ENCODE measurements at places on chromosomes 6 and 20.

DNA sequence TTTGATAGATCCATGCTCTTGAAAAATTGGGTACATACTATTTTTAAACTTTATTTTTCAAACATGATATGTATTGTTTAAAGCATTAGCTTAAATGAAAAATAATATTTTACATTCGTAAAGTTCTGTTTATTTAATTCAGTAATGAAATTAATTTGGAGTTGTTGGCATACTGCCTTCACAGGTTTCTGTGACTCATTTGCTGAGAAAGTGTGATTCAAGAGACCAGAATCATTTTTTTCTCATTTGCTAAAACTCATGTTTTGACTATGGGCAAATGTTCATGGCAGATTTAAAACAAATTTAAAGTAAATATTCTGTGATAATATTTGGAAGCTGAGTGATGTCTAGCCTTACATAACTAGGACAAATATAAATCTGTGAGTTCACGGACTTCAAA lies 230.4 kb downstream of the BCKDHB start:
- no peak for DNase-seq

- no peak for DNase-seq
These were observed 161.5 kb upstream of the MAN1A1 start for GRCh38 chr6:119511024-119511423.

DNA sequence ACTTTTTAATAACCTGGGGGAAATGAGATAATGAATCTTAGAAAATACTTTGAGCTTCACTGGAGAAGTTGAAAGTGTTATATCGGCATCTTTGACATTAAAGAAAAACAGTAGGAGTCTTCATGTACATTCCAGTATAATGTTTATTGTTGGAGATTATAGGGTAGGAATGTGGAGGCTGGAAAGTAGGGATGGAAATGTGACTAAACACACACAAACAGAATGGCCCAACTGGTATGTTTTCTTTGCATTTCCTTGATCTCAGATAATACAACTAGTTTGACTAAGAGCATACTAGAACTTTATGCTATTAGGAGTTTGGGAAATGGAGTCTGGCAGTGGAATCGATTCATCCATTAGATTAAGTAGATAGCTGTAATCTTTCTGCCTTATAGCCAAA lies 10.1 kb upstream of the BAG2 start:
- DNase-seq: no peak

GRCh38 chr20:64268174-64268573 lies 12.6 kb downstream of the PCMTD2 start:
- no peak for DNase-seq

- DNase-seq: no peak
These were observed 98.8 kb upstream of the BEND6 start for GRCh38 chr6:56856036-56856580.

DNA sequence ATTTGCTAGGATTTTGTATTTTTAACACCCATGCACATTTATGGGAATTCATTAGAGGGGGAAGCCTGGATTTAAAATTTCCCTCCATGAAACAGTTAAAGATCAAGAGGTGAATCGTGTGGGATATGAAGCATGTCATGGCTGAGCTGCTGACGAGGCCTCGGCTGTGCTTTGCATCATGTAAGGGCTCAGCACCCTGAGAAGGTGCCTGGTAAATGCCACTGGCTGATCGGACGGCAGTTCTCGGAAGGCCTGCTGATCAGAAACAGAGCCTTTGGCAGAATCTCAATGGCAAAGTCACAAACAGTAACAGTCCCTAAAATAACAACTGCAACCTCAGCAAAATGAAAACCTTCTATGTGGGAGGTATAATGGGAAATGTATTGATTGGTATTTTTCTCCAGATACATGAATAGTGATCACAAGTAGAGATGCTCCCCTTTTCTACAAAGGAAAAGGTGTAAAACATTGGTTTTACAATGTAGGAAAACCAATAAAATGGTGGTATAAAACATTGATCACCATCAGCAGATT lies 53.0 kb upstream of the FUCA2 start:
- DNase-seq: no peak

DNA sequence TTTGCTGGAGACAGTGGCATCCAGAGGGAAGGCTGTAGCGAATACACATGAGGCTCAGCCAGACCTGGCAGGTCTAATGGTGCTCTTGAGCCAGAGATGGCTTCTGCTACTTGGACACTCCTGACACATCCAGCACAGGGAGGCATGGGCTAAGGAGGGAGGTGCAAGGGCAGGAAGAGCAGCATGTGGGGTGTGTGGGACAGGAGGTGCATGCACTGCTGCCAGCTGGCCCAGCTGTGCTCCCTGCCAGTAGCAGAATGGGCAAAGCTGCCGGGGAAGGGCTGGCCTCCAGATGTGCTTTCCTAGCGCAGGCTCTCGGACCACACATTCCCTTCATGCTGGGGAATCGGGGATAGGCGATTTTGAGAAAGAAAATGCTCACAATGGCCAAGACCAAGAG lies 309.2 kb downstream of the CDC5L start:
- no peak for DNase-seq

DNA sequence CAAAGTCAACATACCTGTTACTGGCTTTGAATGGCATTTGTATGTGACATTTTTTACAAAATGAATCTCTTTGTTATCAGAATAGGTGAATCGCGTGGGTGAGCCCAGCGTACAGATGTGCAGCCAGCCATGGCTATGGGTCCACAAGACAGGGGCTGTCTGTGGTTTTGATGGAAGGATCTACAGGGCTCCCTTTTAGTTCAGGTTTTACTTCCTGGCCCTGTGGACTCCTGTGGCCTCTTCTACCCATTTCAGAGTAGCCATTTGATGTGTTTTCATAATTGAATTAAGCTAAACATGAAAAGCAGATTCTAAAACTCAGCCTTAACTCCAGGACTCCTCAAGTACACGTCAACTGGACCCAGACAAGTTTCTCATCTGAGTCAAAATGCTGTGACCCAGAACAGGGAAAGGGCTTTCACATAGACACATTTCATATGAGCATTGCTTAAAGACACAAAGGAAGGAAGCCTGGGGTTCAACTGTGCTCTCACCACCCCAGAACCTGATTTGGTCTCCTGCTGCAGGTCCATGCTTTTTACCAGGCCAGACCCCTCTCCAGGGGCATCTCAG lies 105.3 kb upstream of the NAA20 start:
- DNase-seq: no peak

DNA sequence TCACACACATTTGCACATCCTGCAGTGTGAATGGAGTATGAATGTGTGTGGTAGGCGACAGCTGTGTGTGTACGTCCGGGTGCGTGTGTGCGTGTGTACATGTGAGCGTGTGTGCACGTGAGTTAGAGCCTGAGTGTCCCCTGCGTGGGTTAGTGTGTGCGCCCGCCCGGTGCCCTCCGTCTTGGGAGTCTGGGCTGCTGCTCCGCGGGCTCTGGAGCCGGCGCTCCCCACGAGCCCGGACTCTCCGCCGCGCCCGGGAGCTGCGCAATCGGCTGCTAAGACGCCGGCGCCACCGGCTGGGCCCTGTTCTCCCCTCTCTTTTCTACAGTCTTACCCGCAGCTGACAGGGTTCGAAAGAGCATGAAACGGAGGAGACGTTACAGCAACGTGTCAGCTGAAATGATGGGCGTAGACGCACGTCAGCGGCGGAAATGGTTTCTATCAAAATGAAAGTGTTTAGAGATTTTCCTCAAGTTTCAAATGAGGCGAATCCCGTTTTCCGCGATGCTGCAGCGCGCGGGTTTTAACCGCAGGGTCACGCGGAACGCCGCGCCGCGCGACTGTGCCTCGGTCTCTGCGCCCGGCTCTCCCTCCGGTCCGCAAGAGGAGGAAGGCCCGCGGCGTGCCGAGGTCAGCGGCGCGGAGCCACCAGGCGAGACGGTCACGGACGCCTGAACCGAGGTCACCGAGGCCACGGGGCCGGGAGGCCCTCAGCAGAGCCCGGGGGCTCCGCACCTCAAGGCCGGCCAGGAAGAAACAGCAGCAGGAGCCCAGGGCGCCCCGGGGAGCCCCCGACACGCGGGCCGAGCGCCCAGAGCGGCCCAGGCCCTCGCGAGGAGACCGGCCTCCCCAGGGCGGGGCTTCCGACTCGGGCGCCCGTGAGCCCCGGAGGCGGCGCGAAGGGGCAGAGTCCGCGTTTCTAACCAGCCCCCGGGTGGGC lies 95.3 kb upstream of the BHLHE23 start:
- DNase-seq: peak; percentile 38

DNA sequence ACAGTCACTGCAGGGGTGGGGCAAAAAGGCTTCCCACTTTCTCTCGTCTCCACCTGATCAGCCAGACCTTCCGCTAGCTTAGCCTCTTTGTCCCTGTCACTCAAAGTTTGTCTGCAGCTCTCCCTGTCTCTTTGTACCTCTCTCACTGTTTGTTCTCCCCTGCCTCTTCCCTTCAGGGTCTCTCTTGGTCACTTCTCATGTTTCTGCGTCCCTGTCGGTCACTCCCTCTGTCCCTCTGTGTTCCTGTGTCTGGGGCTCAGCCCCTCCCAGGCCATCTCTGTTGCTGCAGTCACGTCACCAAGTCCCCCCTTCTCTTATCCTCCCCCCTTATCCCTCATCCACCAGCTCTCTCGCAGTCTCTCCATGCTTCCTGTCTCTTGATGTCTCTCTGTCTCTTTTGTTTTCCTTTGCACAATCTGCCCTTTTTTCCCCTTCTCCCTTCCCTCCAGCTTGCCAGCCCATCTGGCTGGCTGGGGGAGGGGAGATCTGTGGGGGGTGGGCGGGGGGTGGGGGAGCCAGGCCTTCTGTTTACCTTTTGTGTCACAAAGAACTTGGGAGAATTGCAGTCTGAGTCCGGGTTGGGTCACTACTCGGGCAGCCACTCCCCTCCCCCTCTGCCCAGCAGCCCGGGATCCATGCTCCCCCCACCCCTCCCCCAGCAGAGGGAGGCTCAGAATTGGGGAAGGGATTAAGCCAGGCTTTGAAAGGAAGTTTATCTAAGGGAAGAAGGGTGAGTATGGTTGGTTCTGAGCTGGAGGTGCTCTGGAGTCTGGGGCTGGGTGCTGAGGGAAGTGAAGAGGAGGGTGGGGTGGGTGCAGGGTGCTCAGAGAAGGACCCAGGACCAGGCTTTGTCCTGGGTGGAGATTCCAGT lies 32.3 kb downstream of the FOXP4 start:
- DNase-seq: no peak

GRCh38 chr20:48825566-48825920 lies 2.3 kb downstream of the PREX1 start:
- DNase-seq: no peak

GRCh38 chr6:38391206-38391605 lies 248.5 kb downstream of the BTBD9 start:
- DNase-seq: no peak

DNA sequence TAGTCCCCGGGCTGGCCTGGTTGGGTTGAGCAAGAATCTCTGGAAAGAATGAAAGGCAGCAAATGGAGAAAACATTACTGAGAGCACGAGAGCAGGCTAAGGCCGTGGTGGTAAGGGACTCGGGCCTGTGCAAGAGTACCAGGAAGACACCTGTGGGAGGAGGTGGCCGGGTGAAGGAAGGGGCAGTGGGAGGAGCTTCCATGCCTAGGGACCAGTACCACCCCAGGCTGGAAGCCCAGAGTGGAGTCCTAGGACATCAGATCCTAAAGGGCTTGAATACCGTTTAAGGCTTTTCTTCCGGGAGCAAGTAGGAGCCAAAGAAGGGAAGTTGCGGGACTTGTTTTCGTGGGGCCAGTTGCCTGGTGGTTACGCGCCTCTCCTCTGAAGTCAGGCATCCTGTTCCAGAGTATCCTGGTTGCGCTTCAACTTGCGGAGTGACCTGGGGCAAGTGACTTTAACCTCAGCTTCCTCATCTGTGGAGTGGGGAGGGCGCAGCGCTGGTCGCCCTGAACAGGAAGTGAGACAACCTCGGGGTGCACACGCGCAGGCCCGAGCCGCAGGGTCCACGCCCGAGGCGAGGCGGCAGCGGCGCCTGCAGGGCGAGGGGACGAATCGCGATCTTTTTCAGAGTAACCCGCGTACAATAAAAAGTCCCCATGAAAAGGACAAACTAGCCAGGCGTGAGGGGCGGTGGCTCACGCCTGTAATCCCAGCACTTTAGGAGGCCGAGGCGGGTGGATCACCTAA lies 1.1 kb upstream of the TPD52L2 start:
- DNase-seq: peak; percentile 92

GRCh38 chr6:152355166-152355565 lies 282.0 kb downstream of the SYNE1 start:
- no peak for DNase-seq

GRCh38 chr6:1144842-1145767 lies 166.8 kb upstream of the FOXQ1 start:
- DNase-seq: no peak

DNA sequence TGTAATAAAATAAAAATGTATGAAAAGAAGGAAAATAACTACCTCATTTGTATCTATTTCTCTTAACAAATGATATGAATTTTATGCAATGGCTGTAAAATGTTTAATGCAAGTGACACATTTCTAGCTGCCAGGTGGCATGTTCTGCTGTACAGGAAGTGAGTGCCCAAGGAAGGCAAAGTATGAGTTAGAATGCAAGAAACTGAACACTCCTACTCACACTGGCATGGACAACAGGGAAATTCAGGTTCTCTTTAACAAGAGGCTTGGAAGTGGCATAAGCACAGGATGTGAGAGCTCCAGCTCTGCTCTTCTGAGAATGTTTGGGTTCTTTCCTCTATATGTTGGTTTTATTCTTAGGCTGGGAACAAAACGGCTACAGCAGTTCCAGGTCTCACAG lies 20.4 kb upstream of the LAMA4 start:
- DNase-seq: no peak

DNA sequence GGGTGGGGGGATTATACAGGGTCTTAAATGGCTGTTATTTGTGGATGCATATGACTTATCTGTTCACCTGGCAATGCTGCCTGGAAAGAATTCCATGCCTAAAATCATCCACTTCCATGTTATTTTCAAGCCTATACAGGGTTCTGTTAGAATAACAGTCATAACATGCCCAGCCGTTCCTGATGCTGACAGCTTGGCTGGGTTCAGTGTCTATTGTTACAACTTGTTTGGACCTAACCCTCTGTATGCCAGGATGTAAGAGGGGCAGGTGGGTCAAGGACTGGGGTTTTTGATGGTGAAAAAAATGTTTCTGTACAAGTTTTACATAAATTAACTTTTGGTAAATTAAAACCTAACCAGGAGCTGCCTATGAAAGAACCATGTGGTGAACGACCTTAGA lies 79.8 kb downstream of the GINS1 start:
- DNase-seq: no peak

- DNase-seq: no peak
These were observed 136.3 kb downstream of the SULF2 start for GRCh38 chr20:47648943-47649342.

GRCh38 chr6:72788188-72788587 lies 166.3 kb downstream of the KCNQ5 start:
- no peak for DNase-seq

- no peak for DNase-seq
These were observed 95.1 kb downstream of the SNAP25 start for GRCh38 chr20:10313701-10314100.

- DNase-seq: no peak
These were observed 12.4 kb downstream of the WFDC3 start for GRCh38 chr20:45779011-45779915.
